ENCODE measurements at places on chromosomes 2 and 18. TPM values are rescaled to one million over a fixed set of nuclear protein-coding genes. Genes with fewer than 3 reads are reported as not detected.

DNA sequence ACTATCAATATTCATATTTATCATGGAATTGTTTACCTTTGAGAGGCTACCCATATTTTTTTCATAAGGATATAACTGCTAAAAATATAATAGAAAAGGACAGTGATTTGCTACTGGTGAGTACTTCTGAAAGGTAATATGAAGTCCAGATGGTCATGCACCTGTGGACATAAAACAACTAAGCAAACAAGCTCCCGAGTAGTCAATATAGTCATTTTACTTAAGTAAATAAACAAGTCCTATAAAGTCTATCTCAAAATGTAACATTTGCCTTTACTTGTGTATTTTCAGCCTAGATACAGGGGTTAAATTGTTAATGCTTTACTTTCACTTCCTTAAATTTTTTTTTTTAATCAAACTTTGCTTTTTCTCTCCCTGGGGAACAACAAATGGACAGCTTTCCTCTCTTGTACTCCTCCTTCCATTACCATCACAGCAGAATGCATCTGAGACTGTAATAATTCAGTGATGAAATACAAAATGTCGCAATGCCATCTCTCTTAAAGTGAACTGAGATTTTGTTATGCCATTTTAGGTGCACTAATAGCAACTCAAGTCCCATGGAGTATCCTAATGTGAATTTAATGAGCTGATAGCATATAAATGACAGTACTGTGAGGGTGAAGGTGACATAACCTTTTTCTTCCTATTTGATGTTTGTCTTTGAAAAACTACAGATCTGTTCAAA is 1325.4 kb upstream of the ZEB2 start:
- DNase-seq: no peak

- DNase-seq: no peak
Measured at GRCh38 chr2:41572154-41572553, 475.7 kb upstream of the PKDCC start.

DNA sequence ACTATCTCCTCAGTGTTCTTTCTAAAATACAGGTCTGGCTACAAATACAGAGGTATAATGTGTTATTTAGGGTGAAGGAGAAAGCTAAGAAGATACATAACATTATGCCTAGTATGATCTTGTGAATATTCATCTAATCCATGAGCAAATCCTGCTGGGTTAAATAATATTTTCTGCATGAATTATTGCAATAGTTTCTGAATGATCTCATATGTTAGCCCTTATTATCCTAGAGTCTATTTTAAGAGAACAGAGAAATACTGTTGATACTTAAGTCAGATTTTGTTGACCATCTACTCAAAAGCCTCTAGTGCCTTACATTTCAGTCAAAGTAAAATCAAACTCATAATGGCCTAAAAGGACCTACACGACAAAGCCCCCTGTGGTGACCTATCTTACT is 382.3 kb downstream of the FIGN start:
- no peak for DNase-seq

C1GALT1C1L gene
- total RNA-seq: 1.2 TPM
